ENCODE measurements at places on chromosomes 11 and 22.

- no peak for DNase-seq
Observed at GRCh38 chr11:38683484-38683883, 2085.4 kb upstream of the RAG2 start.

DNA sequence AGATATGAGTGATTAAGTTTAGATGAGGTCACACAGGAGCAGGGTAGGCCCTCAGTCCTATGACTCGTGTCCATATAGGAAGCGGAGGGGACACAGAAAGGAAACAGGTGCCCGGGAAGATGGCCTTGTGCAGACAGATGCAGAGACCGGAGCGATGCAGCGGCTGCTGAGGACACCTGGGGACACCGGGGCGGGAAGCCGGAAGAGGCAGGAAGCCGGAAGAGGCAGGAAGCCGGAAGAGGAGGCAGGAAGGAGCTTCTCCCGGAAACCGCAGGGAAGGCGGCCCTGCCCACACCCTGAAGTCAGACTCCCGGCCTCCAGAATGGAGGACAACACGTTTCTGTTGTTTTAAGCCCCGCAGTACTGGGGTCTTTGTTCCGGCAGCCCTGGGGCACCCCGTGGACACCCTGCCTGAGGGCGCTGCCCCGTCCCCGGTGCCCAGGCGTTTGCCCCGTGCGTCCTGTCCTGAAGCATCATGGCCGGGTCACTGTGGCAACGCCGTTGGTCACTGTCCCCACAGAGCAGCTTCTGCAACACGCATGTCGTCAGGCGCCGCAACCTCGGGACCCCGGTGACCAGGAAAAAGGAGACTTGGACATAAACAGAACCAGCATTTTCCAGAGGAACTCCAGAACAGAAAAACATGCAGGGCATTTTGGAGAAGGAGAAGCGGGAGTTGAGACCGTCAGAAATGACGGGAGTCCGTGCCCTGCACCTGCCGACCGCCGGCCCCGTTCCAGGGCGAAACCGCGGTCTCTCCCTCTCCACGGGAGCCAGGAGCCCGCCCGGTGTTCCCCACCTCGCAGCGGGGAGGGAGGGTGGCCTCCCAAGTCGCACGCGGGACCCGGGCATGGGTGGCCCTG lies 103.4 kb downstream of the BRD1 start:
- DNase-seq: no peak

GRCh38 chr22:42150727-42151590 lies 20.3 kb upstream of the CYP2D6 start:
- no peak for DNase-seq

GRCh38 chr11:70430671-70431574 lies 32.6 kb downstream of the CTTN start:
- no peak for DNase-seq

DNA sequence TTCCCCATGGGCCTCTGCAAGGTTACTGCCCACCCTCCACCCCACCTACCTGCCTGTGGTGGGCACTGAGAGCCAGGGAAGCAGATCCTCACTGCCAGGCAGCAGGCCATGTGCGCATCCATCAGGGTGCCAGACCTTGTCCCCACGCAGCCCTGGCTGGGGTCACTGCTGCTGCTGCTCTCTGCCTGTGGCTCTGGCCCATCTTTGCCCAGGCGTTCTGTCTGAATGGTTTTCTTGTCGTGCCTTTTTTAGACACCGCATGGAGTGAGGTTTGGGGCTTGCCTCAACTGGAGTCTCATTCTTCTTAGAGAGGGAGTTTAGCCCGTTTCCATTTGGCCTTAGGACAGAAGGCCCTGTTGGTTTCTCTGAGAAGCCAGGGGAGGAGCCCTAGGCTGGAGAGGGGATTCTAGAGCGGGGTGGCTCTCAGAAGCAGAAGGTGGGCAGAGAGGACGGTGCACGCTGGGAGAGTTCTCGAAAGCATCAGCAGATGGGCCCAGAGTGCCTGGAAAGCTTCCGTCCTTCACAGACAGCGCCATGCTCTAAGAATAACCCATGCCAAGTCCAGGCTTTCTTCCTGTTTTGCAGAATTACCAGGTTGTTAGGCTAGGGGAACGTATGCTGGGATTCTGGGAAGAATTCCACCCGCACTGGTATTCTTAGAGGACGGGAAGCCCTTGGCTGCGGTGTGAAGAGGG lies 8.1 kb downstream of the TANGO2 start:
- no peak for DNase-seq

DNA sequence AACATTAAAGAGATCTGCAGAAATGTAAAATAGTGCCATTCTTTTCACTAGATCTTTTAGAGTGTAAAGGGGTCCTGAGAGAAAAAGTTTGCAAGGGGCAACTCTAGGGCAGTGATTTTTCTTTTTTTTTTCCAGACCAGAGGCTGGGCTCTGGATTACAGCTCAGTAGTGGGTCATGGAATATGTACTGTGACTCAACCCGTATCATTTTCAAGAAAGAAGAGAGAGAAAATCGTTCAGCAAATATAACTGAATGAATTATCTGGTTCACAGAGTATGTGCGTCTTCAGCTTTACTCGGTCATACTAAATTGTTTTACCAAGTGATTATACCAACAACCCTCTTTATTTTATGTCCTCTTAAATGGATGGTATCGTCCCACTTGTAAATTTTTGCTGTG lies 3.8 kb downstream of the CEP57 start:
- DNase-seq: no peak

DNA sequence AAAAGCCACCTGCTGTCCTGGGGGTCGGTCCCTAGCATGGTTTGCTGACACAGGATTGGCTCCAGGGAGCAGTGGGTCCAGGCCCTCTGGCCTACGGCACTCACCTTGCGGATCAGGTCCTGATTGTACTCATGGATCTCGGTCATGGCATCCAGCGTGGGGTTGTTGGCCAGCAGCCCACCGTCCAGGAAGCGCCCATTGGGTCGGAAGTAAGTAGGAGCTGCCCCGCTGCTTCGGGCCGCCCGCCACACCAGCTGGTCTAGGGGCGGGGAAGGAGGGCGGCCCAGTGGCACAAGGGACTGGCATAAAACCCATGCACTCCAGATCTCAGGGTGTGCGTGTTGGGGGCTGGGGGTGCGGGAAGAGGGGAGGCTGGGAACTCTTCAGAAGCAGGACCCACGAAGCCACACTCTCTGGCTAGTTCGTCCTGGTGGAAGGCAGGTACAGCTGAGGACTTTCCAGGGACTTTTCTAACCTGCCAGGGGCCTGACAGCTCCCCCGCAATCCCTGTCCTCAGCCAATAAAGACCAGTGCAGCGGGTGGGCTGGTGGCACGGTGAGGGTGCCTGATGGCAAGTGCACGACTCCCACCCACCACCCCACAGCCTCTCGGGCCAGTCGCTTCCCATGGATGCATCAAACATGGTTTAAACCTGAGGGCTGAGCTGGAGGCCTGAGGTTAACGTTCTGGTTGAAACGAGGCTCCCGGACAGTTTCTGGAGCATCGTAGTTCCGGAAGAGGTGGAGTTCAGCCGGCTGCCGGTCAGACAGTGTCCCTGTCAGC lies 5.1 kb upstream of the BAIAP2L2 start:
- no peak for DNase-seq

GRCh38 chr11:4049006-4049405 lies 45.6 kb upstream of the RRM1 start:
- no peak for DNase-seq

DNA sequence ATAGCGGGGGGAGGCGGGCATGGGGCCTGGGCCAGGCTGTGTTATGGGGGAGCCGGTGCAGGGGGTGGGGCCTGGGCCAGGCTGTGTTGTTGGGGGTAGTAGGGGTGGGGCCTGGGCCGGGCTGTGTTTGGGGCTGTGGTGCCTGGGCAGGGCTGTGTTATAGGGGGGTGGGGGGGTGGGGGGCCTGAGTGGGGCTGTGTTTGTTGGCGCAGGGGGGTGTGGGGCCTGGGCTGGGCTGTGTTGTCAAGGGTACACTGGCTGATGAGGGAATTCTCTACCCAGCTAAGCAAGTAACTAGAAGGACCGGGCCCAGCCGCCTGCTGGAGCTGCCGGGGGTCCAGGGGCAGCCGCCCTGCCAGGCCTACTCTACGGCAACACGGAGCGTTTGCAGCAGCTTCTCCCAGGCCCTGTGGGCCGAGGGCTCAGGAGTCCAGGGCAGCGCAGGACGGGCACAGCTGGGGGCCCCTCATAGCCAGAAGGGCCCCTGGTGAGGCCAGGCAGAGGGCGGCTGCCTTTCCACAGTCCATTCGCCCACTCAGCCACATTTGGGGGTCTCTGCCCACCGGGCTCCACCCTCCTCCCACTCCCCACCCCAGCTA lies 10.1 kb upstream of the PIM3 start:
- DNase-seq: no peak

DNA sequence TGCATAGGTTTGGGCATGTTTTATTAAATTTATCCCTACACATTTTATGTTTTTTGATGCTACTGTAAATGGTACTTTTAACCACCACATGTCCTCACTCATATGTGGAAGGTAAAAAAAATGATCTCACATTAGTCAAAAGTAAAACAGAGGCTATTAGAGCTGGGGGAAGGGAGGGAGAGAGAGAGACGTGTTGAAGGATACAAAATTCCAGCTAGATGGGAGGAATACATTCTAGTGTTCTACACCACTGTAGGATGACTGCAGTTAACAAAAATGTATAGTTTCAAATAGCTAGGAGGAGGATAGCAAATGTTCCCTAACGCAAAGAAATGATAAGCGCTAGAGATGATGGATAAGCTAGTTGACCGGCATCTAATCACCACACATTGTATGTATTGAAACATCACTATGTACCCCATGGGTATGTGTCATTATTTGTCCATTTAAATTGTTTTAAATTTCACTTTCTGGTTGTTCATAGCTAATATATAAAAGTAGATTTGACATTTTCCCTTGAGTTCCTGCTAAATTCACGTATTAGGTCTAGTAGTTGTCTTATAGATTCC lies 9.9 kb upstream of the GNB1L start:
- no peak for DNase-seq
